ENCODE measurements at places on chromosomes 16 and 17. TPM values are rescaled to one million over a fixed set of nuclear protein-coding genes. Genes with fewer than 3 reads are reported as not detected.
A peak's percentile ranks its signal among the peaks of the same experiment; 100 is the strongest.

RAMP2 gene
- not detected for total RNA-seq

- DNase-seq = peak; percentile 58
These were observed 26.3 kb downstream of the ERN1 start for GRCh38 chr17:64103391-64104364.

RPL38 gene
- 5,758 TPM for total RNA-seq

- no peak for DNase-seq
These were observed 59.0 kb upstream of the RBFOX3 start for GRCh38 chr17:79669861-79670260.

- peak; percentile 82 for DNase-seq
These were observed 10.8 kb upstream of the SLC46A1 start for GRCh38 chr17:28416703-28417311.

DNA sequence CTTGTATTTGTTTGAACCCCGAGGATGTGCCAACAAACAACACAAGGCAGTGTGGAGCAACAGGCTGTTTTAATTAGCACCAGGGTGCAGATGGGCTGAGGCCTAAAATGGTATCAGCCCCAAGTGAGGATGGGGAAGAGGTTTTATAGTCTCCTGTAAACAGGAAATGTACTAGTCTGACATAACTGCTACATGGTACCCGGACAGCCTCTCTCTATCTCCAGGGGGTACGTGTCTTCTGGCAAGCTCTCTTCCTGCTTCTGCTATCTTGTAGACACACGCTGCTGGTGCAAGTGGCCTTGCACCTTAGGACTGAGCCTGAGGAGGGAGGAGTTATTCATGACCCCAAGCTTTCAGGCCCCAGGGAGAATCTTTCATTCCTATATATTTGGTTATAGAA is 2451.0 kb downstream of the TP53TG3F start:
- DNase-seq = no peak

ALDOA gene
- total RNA-seq = 744 TPM

DNA sequence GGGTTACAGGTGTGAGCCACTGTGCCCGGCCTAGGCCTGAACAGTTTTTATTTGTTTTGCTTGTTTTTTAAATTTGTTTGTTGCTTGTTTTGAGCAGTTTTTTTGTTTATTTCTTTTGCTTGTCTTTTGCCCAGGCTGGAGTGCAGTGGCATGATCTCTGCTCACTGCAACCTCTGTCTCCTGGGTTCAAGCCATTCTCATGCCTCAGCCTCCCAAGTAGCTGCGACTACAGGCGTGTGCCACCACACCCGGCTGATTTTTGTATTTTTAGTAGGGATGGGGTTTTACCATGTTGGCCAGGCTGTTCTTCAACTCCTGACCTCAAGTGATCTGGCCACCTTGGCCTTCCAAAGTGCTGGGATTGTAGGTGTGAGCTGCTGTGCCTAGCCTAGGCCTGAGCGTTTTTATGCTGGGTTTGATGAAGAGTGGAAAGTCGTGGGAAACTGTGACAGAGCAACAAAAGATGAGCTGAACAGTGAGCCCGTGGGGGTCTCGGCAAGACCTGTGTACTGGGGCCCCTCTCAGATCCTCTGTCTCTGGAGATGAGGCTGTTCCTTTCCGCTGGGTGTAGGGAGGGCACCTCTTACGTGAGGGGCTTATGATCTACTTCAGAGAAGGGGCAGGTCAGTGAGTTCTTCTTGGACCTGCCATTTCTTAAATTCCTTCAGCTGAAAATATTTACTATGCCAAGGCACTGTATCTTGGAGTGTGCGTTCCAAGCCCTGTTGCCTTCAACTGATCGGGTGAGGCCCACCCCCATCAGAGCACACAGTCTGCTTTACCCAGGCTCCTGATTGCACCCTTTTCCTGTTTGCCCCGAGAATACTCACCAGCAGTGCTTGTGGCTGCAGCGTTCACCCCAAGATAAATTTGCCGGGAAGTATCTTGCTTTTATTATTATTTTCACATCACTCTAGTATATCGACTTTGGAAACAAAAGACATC is 322.1 kb downstream of the SEC14L1 start:
- no peak for DNase-seq

- no peak for DNase-seq
These were observed 229.0 kb upstream of the NLRP1 start for GRCh38 chr17:5813357-5813756.

KRTAP2-2 gene
- total RNA-seq = not detected

GRCh38 chr17:34248511-34249024 is 6.5 kb upstream of the CCL2 start:
- no peak for DNase-seq

ZNF778 gene
- 24.1 TPM for total RNA-seq

DNA sequence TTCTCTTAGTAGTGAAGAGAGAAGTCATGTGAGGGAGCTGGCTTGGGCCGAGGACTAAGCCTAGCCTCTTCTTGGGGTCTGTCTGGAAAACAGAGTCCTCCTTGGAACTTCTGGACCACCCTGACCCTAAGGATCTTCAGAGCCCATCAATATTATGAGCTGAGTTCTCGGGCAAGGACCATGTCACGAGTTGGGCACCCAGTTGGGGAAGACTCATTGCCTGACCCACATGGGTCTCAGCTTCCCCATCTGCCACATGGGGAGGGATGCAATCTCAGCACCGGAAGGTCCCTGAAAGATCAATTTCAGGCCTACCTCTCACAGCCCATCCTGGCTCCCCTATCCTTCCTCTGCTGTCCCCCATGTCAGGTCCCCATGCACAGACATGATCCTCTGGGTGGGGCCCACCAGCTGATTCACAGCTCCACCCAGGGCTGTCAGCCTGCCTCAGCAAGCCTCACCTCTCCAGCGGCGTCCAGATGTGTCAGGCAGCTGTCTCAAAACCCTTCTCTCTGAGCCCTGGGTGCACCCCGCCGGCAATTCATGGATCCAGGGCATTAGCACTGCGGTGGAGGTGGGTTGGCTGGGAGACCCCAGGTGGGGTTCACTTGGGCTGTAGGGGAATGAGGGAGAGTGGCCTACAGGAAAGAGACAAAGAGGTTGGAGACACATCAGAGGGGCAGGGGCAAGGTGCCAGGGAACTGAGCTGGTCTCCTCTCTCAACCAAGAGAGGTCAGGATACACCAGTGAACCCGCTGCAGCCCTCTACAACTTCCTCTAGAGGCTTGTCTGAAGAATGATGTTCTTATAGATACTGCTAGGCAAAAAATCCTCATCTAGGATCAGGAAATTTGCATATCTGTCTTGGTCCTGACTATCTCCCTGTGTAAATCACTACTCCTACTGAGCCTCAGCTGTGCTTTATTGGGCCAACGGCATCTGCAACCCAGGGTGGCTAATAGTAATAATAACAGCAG is 1.8 kb downstream of the NLRP1 start:
- no peak for DNase-seq

FSCN2 gene
- total RNA-seq = 0.43 TPM

HSD3B7 gene
- 2.6 TPM for total RNA-seq

GRCh38 chr16:71359431-71359830 is 908 bp downstream of the CALB2 start:
- DNase-seq = no peak

DNA sequence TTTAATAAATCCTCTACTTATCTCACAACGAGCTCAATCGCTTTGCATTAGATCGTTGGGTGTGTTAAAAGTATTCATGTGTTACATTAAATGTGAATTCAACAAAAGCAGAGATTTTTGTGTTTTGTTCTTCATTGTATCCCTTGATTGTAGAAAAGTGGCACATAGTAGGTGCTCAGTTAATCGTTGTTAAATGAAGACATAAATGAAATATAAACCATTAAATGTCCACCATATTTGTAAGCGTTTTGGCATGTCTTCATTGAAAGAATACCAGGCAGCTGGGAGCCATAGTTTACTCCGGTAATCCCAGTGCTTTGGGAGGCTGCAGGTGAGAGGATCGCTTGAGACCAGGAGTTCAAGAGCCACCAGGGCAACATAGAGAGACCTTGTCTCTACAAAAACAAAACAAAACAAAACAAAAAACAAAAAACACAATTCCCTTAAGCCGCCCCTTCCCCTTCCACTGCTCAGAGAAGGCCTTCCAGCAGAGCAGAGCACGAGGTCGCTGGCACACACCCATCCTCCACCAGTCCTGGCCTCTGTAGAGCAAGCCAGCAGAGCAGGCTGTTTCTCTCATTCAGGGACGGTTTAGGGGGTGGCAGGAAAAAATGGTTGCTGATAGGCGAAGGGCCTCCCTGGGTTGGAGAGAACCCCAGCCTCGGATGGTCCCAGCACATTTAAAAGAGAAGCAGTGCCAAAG is 673 bp upstream of the CHD9 start:
- DNase-seq = no peak

GRCh38 chr17:69363488-69364210 is 36.7 kb upstream of the ABCA5 start:
- DNase-seq = no peak

DNA sequence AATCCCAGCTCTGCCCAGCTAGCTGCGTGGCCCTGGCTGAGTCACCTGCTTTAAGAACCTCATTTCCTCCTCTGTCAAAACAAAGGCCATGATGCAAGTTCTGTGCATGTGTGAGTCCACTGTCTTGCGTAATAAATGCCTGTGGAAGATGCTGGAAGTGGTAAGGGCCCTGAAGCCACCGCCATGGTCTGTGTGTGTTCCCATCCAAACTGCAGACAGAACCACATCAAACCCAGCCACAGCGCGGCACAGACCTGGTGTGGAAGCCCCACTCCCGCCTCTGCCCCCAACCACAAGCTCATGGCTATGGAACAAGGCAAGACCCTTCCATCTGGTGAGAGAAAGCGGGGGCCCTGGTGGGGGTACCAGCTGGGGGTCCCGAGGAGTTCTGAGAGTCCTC is 26.0 kb downstream of the NECAB2 start:
- DNase-seq = no peak

NPIPA2 gene
- 0.71 TPM for total RNA-seq

- DNase-seq = no peak
These were observed 23.0 kb downstream of the ATF7IP2 start for GRCh38 chr16:10408824-10409381.

DNA sequence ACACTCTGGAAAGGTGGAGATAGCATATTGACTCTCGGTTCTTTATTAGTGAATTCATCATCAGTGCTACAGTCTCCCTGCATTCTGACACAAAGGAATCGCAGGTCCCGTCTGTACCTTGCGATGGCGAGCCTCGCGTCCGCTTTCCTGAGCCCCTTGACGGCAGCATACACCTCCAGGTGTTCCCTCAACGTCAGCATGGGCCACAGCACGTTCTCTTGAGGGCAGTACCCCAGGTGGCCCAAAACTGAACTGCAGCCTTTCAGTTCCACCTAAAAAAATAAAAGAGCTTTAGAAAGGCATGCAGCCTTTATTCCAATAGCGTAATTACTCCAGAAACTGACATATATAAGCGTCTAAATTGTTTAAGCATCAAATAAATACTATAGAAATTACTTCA is 24.2 kb upstream of the ABCA9 start:
- DNase-seq = no peak

RAP1GAP2 gene
- 6.0 TPM for total RNA-seq

GABARAP gene
- total RNA-seq = 141 TPM

GRCh38 chr17:81481073-81481799 is 31.4 kb downstream of the ACTG1 start:
- no peak for DNase-seq

- no peak for DNase-seq
These were observed 7.2 kb downstream of the ABHD15 start for GRCh38 chr17:29559640-29560039.

SNAI3 gene
- total RNA-seq = 0.47 TPM

DNA sequence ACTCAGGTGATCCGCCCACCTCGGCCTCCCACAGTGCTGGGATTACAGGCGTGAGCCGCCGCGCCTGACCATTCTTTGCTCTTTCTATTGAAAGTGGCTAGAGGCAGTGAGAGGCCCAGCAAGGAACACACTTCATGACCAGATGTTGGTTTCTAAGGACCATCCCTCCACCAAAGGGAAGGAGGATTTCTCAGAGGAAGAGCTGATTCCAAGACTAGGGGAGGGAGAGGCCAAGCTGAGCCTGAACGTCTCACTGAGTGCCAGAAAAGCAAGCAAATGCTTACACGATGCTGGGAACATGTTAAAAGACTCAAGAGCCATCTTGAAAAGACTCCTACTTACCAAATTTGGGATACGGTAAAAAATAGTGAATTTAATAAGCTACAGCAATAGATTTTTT is 79.2 kb downstream of the MRM3 start:
- no peak for DNase-seq

Measured in SJCRH30 (cell line).